ENCODE measurements at places on chromosomes 2 and 18.

DNA sequence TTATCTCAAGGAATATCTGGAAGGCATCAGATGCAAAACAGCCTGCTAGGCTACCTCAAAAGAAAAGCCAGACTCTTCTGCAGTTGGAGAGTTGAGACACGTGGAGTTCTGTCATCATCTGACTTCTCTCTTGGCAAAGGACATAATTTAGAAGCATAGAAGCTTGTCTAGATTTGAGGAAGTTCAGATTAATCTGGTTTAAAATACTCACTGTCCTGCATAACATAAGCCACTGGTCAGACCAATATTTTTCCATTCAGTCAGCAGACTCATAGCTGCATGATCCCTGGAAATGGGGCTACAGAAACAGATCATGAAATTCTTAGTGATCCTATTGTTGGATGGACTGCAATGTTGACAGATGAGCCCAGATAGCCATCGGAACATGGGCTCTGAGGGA is 349.0 kb downstream of the TXNL1 start:
- no peak for DNase-seq

GRCh38 chr2:53067056-53067455 is 700.5 kb upstream of the CHAC2 start:
- DNase-seq: no peak

DNA sequence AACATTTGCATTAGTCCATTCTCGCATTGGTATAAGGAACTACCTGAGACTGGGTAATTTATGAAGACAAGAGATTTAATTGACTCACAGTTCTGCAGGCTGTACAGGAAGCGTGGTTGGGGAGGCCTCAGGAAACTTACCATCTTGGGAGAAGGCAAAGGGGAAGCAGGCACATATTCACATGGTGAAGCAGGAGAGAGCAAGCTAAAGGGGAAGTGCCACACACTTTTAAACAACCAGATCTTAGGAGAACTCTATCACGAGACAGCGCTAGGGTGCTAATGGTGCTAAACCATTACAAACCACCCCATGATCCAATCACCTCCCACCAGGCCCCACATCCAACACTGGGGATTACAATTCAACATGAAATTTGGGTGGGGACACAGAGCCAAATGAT is 201.7 kb upstream of the MGAT5 start:
- no peak for DNase-seq

DNA sequence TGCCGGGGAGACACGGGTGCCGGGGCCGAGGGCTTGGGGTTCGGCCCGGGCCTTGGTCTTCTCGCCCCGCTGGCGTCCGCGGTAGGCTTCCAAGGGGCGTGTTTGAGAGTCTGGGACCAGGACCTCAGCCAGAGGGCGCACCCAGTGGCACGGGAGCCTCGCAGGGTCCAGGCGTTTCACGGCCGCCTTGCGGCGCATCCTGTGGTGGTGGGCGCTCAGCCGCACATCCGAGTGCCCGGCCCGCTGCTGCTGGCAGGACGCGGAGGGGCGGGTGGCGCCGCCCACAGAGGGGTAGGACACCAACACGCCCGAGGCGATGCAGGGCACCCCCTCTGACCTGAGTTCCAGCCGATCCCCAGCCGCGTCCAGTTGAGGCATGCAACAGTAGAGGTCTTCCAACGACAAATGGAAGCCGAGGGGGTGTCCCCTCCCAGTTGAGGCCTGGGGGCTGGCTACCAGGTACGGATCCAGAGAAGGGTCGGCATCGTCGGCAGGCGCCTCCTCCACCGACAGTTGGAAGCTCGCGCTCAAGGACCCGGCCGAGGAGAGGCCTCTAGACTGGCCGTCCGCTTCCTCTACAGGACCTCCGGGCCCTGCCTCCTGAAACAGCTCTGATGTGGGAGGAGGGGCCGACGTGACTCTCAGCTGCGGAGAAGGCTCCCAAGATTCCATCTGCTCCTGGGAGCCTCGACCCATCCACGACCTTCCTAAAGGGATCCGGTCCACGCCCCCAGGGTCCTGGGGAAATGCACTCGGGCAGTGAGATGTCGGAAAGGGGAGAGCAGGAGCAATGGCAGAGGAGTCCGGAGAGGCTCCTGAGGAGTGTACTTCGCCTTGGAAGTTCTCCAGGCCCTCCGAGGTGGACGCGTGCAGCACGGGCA is 6.3 kb downstream of the C2orf81 start:
- no peak for DNase-seq

GRCh38 chr2:56107502-56108220 is 76.1 kb upstream of the CCDC85A start:
- no peak for DNase-seq

DNA sequence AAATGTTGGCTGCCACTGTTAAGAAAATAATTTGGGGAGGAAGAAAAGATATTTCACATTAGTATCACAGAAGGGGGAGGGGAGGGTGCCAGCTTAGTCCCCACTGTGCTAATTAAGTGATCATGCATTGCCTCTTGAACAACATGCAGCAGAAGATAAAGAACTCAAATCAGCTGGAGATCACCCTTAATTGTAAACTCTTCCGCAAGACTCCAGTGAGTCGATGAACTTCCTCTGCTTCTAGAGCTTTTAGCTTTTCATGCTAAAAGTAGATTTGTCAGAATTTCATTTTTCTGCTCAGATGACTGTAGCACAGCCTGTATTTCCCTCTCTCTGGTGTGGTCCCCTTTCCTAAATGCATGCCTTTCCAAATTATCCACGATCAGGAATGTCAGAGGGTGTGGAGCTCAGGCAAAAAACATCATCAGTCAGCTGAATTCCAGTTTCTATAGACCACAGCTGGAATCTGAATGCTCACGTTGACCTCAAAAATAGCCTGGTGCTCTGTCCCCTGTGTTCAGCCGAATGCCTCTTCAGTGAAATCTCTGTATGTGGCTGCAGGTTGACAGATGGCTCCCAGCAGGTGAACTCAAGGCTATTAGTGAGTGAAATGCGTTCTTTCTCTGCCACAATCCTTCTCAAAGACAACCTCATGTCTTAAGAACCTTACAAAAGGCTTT is 156.8 kb upstream of the UNC80 start:
- DNase-seq: no peak

GRCh38 chr2:14235667-14236066 is 396.9 kb upstream of the LRATD1 start:
- DNase-seq: no peak

DNA sequence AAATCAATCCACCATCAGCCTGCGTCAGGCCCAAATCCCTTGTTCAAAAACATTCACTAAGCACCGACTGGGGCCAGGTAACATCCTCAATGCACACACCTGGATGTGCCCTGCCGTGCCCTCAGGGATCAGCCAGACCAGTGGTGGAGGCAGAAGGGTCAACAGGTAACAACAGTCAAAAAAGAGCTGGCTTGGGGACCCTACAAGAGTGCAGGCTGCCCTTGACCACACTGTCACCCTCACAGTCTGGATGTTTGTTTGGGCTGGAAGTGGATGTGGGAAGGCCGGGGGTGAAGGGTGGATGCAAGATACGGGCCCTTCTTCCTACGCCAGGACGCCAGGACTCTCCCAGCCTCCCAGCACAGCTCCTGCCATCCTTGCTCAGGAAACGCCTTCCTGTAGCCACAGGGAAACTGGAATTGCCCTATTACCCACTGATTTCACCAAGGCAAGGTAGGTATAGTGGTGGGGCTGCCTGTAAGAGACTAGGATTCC is 2.7 kb downstream of the BIN1 start:
- DNase-seq: no peak

- DNase-seq: no peak
Observed at GRCh38 chr2:55902971-55903370, 20.6 kb downstream of the EFEMP1 start.

GRCh38 chr2:103942199-103942598 is 911.7 kb upstream of the POU3F3 start:
- no peak for DNase-seq

- peak; percentile 46 for DNase-seq
Observed at GRCh38 chr2:109129356-109129920, 433 bp downstream of the SH3RF3 start.

GRCh38 chr2:98252038-98252773 is 94.0 kb upstream of the CNGA3 start:
- no peak for DNase-seq

DNA sequence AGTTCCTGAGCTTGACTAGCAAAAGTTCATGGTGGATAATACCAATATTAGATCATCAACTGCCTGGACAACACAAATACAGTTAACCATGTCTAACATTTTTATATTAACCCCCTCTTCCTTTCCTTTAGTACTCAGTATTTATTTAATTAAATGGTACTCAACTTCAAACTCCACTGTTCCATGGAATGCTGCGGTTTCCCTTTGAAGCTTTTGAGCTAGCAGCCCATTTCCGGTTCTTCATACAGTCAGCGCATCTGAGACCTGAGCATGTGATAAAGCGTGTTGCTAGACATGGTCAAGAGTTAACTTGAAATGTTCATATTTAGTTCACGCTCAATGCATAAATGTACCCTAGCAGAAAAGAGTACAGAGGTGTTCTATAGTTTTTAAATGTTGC is 278.4 kb downstream of the ALPK2 start:
- no peak for DNase-seq

DNA sequence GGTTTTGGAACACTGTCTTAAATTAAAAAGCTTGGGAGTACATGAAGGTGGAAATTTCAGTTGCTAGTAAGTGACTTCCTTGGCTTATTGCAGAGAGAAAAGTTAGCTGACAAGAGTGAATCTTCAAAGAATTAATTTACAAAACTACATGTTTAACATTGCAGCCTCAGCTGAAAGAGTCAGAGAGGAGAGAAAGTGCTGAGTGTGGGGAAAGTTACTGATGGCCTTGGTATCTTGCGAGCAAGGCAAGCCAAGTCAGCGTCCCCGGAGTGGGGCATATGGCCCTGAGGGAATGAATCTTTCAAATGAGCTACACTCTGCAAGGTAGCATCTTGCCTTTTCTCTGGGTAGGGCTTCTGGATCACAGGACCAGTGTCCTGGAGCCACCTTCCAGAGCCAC is 131.3 kb downstream of the LPIN1 start:
- DNase-seq: no peak

- peak; percentile 62 for DNase-seq
Observed at GRCh38 chr18:59459369-59460071, 100.5 kb upstream of the LMAN1 start.

DNA sequence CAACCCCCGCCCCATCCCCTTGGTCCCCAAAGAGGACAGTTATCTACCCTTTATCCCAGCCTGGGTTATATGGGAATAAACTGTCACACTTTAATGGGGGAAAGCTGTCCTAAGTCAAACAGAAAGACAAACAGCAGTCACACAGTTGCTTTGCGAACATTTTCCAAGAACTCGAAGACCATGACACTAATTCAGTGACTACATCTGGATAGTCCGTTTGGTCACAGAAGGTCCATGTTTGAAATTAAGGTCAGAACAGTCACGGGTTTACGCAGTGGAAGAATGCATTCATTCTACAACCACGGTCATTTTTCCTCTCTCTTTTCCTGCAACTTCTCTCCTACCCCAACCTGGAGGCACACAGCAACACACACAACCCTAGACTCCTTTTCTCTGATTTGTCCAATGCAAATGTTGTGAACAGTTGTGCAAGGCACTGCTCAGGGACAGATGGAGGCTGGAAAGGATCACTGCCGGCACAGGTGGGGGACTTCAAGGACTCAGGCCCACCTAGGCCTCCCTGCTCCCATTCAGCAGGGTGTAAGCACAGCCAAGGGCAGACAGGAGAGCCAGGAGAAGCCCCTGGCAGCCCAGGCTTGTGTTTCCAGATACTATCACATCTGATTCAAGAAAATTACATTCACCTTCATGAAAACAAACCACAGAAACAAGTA is 39.9 kb downstream of the ZNF516 start:
- DNase-seq: no peak

- no peak for DNase-seq
Observed at GRCh38 chr2:160033732-160034392, 28.6 kb downstream of the PLA2R1 start.

GRCh38 chr2:39615675-39616074 is 50.0 kb upstream of the TMEM178A start:
- DNase-seq: no peak

- peak; percentile 46 for DNase-seq
Observed at GRCh38 chr2:124476291-124476690, 451.2 kb downstream of the CNTNAP5 start.

DNA sequence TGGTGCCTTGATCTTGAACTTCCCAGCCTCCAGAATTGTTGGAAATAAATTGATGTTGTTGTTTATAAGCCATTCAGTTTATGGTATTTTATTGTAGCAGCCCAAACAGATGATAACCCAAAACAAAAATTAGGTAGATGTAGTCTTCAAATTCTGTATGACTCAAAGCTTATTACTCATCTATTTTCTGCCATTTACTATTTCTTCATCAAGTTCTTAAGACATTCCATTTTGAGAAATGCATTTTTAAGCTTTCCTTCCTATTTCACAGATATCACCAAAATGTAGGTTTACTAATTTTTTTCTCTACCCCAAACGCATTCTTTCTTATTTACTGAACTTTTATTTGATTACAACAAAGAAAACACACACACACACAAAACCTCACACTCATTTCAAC is 148.2 kb downstream of the RND3 start:
- no peak for DNase-seq

DNA sequence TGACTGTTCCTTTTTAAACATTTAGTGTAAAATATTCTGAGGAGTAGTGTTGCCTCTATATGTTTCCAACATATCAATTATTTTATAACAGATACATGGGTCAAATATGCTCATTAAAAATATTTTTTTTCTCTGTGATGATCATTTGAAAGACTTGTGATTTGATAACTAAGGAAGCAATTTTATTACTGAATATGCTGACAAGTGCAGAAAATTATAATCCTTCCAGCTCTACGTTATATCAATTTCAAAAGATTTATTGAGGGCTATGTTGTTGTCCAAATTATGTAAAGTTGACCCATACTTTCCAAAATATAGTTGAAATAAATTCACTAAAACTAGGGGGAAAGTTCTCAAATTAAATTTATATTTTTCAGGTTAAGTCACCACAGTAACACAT is 290.6 kb downstream of the NYAP2 start:
- no peak for DNase-seq

DNA sequence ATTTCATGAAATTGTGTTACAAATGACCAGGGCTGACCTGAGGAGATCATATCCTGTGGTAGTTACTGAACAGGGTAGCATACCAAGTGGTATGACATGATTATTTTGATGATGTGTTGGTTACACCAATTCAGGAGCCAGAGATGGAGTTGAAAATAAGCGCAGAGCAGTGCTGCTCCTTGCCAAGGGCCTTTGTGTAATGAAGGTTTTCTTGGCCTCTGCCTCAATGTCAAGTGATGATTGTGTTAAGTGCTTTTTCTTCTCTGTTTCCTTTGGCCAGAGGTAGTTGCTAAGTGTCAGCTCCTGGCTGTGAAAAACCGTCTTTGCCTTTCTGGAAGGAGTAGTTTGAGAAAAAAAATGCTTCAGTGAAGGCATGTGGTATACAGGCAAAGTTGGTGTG is 131.2 kb downstream of the CERS6 start:
- DNase-seq: no peak

DNA sequence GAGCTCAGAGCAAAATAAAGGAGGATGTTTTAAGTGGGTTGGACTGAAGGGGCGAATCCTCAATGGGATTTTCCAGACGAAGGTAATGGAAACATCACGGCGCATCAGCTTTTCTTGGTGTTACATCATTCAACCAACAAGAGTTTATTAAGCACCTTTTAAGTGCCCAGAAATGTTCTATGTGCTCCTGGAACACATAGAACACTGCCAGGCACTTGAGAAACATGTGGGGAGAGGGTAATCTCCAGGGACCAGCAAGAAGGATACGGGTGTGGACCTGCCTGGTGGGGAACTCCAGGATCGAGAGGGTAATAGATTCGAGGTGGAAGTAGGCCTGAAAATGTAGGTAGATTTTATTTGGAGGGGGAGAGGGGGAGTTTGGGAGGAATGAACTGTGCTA is 168.6 kb downstream of the PRKCE start:
- DNase-seq: no peak

All from hepatocyte (in vitro differentiated cells).